M059J (cell line): ENCODE measurements at places on chromosomes 4 and X. TPM values are rescaled to one million over a fixed set of nuclear protein-coding genes. Genes with fewer than 3 reads are reported as not detected.

Gene CENPVL1
- total RNA-seq: not detected in 2 replicates

Gene C4orf50
- total RNA-seq: not detected in 2 replicates

Gene PSAPL1
- total RNA-seq: not detected in 2 replicates

Gene ADRA2C
- not detected in 2 replicates for total RNA-seq

Gene ERVMER34-1
- total RNA-seq: not detected in 2 replicates
